ENCODE measurements at places on chromosomes 11 and 22.

GRCh38 chr11:31817054-31817620, 6.0 kb upstream of the PAX6 start:
- DNase-seq, result peak; percentile 21

DNA sequence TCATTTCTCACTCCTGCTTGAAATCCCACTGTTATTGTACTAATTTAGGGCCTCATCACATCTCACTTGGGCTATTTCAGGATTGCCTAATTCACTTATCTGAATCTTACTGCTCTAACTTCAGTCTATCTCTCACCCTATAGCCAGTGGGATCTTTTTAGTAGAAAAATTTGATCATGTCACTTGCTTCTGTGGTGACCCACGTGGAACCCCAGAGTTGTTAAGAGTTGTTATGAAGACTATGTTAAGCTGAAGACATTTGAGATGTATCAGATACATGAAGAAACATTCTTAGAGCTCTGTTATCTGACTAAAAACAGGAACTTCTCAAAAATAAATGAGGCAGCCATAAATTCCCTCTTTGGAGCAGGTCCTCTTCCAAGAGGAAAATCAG, 1375.6 kb upstream of the TENM4 start:
- DNase-seq, result no peak

DNA sequence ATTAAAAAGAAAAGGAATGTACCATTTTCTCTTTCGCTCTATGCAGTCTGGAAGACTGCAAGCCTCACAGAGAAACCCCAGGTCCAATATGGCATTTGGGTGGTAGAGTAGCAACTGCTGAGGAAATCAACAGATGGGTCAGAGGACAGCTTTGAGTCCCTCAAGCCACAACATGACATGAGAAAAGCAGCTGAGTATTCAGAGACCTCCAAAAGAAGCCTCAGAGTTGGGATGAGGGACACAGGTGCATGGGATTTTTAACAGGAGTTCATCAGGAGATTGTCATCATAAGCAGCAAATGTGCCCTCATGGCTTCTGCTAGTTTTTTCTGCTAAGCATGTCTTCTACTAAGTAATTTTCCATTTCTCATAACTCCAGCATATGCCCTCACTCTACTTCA, 111.6 kb downstream of the BLID start:
- no peak for DNase-seq

DNA sequence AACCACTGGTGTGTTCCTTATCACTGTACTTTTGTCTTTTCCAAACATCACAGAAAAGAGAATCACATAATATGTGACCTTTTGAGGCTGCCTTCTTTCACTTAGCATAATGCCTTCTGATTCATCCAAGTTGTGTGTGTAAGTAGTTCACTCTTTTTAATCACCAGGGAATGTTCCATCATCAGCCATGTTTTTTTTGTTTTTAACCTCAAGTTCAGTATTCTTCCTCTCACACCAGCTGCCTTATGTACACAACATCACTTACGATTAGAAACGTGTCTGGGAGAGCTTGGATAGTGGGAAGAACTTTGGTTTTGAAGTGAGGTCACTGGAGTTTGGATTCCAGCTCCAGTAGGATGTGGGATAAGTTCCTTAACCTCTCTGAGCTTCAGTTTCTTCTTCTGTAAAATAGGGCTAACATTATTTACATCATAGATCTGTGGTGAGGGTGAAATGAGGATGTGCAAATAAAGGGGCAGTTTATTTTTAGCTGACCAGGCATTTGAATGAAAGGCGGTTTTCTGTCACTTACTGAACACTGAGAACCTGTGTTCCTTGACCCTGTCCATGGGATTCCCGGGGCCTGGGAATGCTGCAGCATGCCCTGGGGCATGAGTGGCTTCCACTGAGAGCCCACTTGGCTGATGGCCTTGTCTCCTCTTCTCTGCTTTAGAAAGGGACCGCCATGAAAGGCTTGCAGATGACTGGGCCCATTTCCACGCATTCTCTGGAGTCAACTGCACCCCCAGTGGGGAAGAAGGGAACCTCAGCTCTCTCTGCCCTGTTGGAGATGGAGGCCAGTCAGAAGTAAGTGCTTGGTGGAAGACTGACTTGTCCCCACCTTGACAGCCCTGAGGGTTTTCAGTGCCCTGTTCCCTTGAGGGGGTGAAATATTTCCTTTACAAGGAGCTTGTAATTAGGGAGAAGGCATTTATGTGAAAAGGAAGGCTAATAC, 92.6 kb downstream of the DEPDC5 start:
- DNase-seq, result peak; percentile 90

DNA sequence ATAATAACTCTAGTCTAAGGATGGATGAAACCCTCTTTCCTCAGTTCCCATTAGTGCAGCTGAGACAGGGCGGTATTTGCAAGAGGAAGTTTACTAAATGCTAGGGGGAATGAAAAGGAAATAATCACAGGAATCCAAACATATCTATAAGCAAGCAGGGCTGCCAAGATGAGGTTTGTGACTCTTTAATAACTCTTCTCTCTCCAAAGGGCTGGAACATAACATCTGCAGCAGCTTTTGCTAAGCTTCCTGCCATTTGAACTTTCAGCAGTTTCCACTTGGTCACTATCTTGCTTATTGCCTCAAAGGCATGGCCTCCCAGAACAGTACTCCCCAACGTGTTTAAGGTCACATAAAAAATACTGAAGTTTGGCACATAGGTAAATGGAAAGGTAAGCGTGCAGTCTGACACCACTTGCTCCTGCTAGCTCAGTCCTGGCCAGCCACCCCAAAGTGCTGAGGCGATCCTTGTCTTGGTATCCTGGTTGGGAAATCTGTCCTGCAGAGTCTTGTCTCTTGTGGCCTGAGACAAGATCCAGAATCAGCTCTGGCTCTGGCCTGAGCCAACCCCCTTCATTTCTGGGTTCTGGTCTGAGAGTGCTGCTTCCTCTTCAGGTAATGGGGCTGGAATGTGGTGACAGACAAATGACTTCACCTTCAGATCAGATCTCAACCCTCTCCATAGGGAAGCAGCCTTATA, 81.8 kb downstream of the KCNC1 start:
- no peak for DNase-seq

GRCh38 chr11:74630043-74630442, 37.7 kb downstream of the POLD3 start:
- no peak for DNase-seq

DNA sequence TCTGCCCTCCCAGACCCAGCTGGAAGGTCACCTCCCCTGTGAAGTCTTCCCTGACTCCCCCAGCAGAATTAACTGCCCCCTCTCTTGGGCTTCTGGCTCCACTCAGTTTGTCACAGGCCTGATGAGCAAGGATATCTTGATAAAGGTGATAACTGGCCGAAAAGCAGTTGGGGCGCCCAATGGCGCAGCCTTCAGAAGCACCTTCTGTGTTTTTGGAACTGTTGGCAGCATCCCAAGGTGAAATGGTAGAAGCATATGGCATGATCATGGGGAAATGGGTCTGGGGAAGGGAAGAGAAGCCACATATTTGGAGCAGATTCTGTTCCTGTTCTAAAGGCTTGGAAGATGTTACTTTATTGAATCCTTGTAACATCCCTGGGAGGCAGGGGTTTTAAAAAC, 2.8 kb upstream of the TAB1 start:
- no peak for DNase-seq

- no peak for DNase-seq
These were observed 1246.1 kb upstream of the TENM4 start for GRCh38 chr11:80686889-80687288.

- peak; percentile 60 for DNase-seq
These were observed 376.5 kb downstream of the NXPE2 start for GRCh38 chr11:115054570-115055538.

DNA sequence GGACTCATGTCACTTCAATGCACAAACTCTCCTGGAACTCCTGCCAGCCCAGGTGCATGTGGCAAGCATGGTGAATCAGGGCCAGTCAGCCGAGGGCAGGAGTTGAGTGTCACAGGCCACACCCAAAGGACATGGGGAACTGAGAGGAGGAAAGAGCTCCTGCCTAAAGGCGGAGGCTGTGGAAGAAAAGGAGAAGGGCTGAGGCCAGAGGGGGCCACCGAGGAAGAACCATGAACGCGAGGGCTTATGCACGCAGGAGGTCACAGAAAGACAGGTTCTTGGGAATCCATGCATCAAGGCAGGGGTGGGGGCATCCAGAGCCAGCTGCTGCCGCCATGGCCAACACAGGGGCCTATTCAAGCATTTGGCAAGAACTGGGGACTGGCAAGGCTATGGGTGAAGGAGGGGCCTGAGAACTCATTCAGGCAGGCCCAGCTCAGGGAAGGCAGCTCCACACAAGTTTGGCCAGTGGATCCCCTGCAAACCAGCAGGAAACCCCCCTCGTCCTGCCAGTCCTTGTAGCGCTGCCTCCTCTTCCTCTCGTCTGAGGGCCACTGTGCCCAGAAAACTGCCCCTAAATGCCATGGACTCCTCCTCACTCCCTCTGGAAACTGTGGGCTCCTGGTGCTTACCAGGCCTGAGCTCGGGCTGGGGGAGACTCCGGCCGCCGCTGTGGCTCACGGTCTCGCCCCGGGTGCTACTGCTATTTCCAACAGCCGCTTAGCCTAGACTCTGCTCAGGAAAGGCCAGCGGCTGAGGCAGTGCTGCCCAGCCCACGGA, 15.4 kb downstream of the PPM1F start:
- no peak for DNase-seq

GRCh38 chr22:46450931-46451561, 86.4 kb downstream of the CELSR1 start:
- DNase-seq, result no peak

- DNase-seq, result peak; percentile 75
These were observed 188.9 kb upstream of the SESN3 start for GRCh38 chr11:95419915-95420314.

GRCh38 chr22:32852395-32853251, 51.1 kb downstream of the TIMP3 start:
- no peak for DNase-seq

GRCh38 chr22:48004038-48004437, 1241.6 kb downstream of the TBC1D22A start:
- DNase-seq, result no peak

DNA sequence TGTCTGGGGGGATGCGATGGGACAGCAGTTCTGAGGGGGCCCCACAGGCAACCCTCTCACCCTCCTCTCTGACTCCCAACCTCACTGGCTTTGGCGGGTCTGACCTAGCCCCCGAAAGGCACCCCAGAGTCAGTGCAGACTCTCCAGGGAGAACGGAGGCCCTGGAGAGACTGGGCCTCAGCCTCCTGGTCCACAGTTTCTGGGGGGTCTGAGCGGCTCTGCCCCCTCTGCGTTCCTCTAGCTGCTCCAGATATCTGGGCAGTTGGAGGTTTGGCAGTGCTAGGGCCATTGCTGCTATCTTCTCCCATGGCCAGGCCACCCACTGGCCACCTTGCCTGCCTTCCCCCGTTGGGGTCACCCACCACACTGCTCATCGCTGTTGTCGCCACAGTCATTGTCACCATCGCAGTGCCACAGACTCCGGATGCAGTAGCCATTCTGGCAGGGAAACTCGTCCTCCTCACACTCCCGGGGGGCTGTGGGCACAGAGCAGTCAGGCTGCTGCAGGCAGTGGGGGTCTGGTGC, 18.8 kb downstream of the LRP4 start:
- DNase-seq, result no peak

DNA sequence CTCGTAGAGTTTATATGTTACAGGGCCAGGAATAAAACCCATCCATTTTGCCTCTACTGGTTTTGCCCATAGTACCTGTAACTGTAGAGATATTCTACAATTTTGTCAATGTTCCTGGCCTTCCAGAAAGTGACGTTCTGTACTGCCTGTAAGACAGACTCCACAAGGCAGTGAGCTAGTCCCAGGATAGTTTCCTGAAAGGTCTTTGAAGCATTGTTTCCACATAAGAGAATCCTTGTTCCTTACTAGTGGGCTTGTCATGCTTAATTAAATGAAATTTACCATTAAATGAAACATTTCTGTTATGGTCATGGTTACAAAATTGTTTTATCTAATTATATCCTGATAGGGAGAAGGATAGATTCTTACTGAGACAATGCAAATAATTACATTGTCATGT, 80.4 kb downstream of the HSD17B12 start:
- no peak for DNase-seq

DNA sequence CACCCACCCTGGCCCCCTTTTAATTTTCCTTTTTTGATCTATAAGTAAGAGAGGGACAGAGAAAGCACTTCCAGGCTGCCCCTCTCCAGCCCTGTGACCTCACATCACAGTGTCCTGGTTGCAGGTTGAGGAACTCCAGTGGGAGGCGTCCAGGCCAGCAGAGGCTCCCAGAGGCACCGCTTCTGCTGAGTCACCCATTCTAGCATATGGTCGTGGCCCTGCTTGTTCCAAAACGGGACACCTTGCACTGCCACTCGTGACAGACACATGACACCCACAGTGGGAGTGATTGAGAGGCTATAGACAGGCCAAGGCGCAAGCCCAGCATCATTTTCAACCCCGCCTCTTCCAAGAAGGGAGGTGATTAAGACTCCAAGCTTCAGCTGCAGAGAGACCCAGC, 16.0 kb upstream of the TMPRSS4 start:
- DNase-seq, result no peak

- DNase-seq, result no peak
These were observed 106.0 kb upstream of the ASPHD2 start for GRCh38 chr22:26323013-26323412.

DNA sequence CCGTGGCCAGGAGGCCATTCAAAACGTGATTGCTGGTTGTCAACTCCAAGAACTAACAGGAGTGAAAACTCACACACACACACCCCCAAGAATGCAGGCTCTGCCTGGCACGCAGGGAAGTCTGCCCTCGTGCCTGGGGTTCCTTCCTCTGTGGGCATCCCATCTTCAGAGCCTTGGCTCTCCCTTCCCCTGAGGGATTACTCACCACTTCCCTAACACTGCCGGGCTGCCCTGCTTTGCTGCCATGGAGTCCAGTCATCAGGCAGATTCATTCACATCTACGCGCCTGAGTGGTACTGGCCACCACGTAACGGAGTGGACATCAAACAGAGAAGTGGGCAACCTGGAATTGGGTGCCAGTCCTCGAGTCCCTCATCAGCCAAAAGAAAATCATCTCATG, 120.7 kb upstream of the TMEM45B start:
- peak; percentile 1 for DNase-seq

DNA sequence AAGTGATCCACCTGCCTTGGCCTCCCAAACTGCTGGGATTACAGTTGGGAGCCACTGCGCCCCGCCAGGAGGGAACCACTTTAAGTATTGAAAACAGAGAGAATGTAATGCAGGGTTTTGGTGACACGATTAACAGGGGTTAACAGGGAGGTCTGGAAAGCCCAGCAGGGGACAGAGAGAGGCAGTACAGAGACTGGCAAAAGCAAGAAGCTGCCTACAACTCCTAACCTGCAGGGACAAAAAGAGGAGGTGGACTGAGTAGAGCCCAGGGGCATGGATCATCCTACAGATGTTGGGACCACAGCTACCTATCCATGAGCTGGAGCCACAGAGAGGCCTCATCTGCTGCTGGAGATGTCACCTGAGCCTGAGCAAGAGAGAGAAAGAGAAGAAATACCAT, 1.7 kb upstream of the SPINDOC start:
- DNase-seq, result no peak
